Sciatic nerve (tissue), 2 donors: ENCODE measurements at places on chromosomes 6 and 20. TPM values are rescaled to one million over a fixed set of nuclear protein-coding genes. Genes with fewer than 3 reads are reported as not detected.
A peak's percentile ranks its signal among the peaks of the same experiment; 100 is the strongest.

RNF39 gene
- not detected for total RNA-seq

FOXA2 gene
- total RNA-seq = not detected

- no peak for DNase-seq
Measured at GRCh38 chr20:46303176-46303956, 4.9 kb downstream of the CDH22 start.

PNPLA1 gene
- total RNA-seq = 0.22 TPM

DNA sequence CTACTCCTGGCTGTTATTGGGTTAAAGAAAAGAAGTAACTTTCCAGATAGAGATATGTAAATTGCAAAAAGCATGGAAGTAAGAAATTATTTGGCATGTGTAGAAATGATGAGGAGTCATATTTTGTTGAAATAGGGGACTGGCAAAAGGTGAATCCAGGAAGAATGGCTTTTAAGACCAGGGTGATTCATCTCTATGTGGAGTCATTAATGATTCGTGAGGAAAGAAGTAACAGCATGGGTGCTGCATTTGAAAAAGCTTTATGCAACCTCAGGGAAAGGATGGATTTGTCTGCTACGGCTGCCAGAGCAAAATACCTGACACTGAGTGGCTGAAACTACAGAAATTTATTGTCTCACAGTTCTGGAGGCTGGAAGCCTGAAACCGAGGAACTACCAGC is 14.8 kb upstream of the SYNE1 start:
- no peak for DNase-seq

GRCh38 chr20:10454151-10454750 is 19.1 kb downstream of the SLX4IP start:
- DNase-seq = no peak

POPDC3 gene
- 9.9 TPM for total RNA-seq

GRCh38 chr6:36068012-36068392 is 40.4 kb downstream of the MAPK14 start:
- no peak for DNase-seq

DNA sequence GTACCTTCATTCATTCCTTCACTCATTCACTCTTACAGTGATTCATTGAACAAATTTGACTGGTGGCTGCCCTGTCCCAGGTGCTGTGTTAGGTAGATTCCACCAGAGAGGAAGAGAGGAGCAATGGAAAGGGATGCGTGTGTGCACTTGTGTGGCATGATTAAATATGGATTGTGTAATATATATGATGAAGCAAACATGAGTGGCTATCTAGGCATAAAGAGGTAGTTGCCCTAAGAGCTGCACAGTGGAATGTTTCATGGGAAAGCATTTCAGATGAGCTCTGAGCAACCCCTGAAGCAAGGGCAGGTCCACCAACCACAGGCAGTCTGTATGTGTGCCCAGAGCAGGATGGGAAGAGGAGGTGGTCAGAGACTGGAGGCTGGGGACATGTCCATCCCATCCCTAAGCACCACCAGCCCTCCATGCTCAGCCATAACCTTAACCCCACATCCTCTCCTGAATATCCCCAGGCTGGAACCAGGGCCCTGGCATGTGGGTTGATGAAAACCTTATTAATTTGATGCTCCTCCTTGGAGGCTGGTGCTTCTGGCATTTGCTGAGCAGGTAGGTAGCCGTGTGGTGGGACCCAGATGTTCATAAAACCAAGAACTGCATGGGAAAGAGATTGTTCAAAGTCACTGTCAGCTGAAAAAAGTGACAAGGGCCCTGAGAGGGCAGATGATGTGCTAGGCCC is 226.2 kb downstream of the SYNDIG1 start:
- peak; percentile 41 for DNase-seq

STMND1 gene
- 0.27 TPM for total RNA-seq

OOEP gene
- total RNA-seq = not detected

DNA sequence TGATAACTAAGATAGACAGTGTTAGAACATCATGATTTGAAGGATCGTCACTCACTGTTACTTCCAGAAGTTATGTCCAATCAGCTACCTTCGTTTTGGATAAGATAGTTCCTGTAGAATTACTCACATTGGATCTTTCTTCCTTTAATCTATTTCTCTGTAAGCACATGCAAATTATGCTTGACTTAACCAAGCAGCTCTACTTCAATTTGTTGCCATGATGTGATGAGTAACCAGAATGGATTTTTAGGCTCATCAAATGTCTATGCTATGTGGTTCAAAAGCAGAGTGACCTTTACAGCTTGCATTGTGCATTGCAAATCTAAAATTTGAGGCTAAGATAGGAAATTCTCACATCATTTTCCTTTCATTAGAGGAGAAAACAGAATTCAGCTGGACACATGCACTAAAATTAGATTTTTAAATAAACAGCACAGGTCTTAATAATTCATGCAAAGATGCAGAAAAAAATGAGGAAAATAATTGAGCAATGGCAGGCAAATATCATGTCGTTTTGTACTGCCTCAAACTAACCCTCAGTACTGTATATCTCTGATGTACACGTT is 76.7 kb upstream of the ZFP64 start:
- DNase-seq = no peak

GRCh38 chr20:20412750-20413149 is 44.8 kb downstream of the INSM1 start:
- DNase-seq = no peak

DNA sequence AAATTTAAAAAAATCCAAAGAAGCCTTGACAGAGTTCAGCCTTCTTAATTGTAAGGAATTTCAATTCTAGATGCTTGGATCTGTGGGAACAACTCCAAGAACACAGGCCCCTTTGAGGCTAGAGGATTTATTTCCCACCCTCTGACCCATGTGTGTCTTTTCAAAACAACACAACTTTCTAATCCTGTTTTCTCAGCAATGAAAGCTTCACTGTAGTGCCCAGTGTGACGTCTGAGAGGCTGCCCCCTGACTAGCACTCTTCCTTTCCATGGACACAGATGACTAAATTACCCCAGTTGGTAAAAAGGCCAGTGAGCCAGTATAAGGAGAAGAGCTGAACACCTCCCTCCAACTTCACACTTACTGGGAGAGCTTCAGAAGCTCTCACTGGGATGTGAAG is 16.5 kb upstream of the CCR6 start:
- DNase-seq = no peak

- DNase-seq = no peak
Measured at GRCh38 chr20:8365634-8366033, 233.6 kb downstream of the PLCB1 start.

GRCh38 chr20:59157531-59157930 is 6.1 kb upstream of the ZNF831 start:
- DNase-seq = no peak

- no peak for DNase-seq
Measured at GRCh38 chr6:130158548-130158947, 64.2 kb downstream of the SAMD3 start.

- DNase-seq = no peak
Measured at GRCh38 chr6:42988486-42989020, 4.2 kb downstream of the PPP2R5D start.

MYLK4 gene
- total RNA-seq = 0.98 TPM

GRCh38 chr6:168206661-168207274 is 112.8 kb downstream of the DACT2 start:
- no peak for DNase-seq

GRCh38 chr6:132161283-132161682 is 210.1 kb upstream of the CCN2 start:
- DNase-seq = no peak

GRCh38 chr6:118724211-118724610 is 72.8 kb upstream of the CEP85L start:
- DNase-seq = no peak

- DNase-seq = peak; percentile 79
Measured at GRCh38 chr6:3231247-3232016, 4.0 kb upstream of the TUBB2B start.

SNRNP48 gene
- 14.6 TPM for total RNA-seq

DNA sequence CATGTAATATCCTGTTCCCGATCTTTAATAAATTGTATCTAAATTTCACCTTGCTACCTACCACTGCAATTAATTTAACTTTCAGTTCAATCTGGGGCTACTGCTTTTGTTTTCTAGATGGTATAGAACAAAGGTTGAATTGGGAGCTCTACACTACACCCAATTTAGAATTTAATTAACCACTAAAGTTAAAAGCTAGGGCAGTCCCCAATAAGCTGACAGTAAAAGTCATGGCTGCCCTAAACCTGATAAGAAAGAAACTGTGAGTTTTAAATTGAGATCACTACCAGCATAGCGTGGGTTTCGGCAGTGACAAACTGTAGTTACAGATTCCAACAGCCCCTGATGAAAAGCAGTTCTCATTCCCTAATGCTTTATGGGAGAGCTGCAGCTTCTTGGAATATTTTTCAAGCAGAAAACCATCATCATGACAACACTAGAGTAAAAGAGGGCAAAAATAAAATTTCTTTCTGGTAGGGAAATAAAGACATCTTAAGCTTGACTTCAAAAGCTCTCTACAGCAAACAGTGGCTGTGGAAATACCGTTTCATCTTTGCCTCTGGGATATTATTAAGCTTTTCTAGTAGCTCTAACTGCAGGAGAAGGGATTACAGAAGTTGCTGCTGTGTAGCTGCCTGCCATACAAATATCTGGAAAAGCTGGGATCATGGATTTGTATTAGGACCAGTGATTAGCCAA is 1372.1 kb downstream of the EPHA7 start:
- no peak for DNase-seq

DNA sequence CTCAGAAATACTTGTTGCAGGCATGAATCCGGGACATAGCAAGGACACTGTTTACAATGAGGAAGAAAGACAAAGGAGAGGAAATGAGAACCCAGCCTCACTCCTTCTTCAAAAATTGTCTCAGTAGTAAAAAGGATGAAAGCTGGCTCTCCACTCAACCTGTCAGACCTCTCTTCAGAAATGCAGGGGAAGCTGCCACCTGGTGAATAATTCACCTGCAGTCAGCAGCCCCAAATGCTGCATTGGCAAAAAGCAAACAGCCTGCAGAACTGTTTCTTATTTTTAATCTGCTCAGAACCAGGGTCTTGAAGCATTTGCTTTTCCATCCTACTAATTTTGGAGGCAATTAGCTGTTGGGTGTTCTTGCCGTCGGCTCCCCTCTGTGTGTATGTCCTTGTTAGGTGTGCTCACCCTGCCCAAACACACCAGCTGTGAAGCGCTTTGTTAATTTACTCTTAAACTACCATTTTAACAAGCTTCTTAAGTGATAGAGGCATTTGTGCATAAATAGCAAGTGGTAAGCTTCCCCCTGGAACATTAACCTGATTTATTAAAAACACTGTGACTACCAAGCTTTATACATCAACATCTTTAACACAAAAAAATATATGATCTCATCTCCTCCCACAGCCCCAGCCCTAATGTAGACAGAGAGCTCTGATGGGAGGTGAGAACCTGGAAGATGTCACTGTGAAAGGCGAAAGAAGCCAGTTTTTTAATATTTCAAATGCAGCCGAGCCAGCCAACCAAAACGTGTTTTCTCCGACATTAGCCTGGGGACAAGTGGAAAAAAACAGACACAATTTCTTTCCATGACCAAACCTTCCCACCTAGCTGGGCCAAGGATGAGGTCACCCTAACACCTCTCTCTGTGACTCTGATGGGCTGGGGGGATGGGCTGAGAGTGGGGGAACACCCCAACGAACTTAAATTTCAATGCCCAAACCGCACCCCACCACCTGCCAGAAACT is 451.0 kb upstream of the SULF2 start:
- peak; percentile 17 for DNase-seq

DNA sequence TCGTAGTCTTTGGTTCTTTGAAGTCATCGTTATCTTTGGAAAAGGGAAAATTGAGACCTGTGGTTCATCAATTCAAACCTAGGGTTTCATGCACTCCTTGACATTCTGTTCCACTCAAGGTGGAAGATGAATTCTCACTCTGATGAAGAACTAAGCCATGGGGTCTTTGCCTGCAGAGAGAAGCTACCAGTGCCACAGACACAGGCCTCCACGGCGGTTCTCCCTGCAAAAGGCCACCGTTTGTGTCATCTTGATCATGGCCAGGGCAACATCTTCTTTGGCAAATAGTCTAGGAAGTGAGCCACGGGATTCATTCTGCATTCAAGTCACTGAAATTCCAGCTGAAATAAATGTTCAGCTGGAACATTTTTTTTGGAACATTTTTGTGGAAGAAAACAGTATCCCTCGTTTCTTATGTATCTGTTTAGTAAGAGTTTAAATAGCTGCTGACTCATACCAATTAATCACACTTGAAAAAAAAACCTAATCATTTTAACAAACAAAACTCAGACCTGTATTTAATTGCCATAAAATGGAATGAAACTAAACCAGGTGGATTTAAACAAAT is 206.0 kb upstream of the FOXQ1 start:
- DNase-seq = no peak

GRCh38 chr6:131427434-131428058 is 145.5 kb upstream of the ARG1 start:
- no peak for DNase-seq

DNA sequence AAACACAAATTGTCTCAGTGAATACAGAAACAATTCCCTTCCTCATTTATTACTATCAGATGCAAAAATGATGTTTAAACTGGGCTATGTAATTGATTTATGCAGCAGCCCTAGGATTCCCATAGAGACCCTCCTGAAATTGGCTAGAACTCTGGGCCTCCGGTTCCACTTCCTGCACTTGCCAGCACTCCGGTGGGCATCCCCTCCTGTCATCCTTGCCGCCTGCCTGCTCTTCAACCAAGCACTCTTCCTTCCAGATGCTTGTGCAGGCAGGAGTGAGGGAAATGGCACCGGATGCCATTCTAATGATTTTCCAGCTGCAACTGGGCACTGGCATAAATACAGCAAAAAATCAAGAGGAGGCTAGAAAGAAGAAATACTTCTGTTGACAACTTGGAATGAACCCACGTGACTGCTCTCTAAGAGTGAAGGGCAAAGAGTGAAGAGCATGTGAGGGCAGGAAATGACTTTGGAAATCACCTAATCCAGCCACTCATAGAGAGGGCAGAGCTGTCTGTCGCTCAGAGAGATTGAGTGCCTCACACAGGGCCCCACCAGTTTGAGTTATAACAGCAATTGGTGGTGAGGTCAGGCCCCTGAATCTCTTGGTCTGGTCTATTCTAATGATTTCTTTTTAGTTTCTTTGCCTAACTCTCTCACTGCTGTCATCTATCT is 3.7 kb upstream of the NEDD9 start:
- DNase-seq = no peak

KCNS1 gene
- not detected for total RNA-seq

DNA sequence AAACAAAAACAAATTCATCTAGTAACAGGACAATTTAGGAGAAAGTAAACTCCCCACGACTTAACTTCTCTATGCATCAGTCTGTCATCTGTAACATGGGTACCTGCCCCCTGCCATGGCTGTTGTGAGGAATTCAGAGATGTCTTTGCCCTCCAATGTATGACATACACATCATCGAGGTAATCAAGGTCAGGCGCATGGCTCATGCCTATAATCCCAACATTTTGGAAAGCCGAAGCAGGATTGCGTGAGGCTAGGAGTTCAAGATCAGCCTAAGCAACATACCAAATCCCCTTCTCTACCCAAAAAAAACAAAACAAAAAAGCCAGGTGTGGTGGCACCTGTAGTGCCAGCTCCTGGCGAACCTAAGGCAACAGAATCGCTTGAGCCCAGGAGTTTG is 9.0 kb downstream of the EEF1A1 start:
- DNase-seq = no peak

GRCh38 chr6:83867527-83868161 is 8.2 kb downstream of the CYB5R4 start:
- DNase-seq = no peak

GRCh38 chr6:14838133-14838583 is 407.7 kb upstream of the JARID2 start:
- no peak for DNase-seq
